Stimulated activated CD8-positive, alpha-beta memory T cell treated with anti-CD3 and anti-CD28 coated beads, Interleukin-15, amount 100 ng/mL, for 24 hours (primary cell): ENCODE measurements at places on chromosomes 2 and 18.

DNA sequence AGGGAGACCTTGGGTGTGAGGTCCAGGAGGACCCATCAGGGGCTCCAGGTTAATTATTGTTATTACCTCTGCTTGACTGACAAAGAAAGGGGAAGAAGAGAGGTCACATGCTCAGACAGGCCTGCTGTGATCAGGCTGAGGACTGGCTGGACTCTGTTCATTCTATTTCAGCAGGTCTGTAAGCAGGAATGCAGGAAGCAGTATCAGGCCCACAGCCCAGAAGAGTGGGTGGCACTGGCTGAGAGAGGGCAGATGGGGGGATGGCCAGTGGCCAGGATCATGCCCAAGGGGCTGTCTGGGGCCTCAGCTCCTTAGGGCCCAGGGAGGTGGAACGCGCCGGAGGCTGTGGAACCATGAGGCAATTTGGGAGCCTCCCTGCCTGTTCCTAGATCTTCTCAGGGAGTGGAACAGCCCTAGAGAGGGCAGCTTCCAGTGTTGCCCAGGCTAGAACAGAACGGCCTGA, 43.7 kb upstream of the ZBTB7C start:
- DNase-seq = no peak

GRCh38 chr2:29241955-29242565, 126.8 kb downstream of the CLIP4 start:
- no peak for DNase-seq

DNA sequence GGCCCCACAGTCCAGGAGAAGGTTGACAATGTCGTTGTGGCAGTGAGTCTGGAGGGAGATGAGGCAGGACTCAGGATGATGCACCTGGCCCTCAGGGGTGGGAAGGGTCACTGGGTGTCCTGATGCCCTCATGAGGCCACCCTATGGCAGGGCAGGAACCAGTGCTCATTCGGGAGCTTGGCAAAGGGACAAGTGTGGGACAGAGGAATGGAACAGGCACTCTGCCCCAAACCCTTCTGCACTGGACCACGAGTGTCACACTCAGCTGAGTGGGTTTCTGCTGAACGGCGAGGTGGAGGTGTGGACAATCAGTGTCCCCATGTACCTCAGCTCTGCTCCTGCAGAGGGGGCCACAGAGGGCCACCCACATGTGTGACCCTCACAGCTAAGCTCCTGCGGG, 32.0 kb downstream of the ANKMY1 start:
- DNase-seq = no peak

GRCh38 chr2:45180779-45181178, 171.5 kb upstream of the SIX2 start:
- no peak for DNase-seq

DNA sequence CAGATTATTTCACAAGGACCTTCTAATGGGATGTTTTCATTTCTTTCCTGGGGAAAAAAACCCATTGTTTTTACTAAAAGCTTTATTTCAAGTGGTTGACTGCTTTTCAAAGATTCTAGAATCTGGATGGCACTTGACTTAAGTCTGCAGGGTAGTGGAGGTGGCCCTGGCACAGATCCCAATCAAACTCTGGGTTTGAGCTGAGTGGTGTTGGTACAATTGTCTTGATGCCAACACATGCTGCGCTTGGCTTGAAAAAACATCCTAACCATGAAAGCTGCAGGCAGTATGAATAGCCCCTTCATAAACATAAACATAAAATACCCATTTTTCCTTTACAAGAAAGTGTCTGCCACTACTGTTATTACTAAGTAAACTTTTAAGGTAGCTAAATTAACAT, 3.6 kb downstream of the PAPOLG start:
- DNase-seq = no peak

DNA sequence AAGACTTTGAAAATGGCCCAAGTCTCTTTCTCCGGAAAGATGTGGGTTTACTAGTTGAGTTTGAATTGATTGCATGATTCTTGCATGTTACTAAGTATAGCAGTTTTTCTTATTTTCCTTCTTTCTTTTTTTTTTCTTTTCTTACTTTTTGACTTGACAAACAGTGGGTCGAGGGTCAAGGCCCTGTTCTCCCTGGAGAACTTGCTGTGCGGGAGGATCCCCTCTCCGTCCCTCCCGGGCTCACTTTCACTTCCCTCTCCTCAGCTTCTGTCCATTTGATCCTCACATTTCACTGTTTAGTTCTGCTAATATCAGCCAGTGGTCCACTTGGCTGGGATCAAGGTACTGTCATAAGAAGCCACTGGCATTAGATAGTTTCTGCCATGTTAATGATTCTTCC, 767.4 kb downstream of the TDRD15 start:
- no peak for DNase-seq

DNA sequence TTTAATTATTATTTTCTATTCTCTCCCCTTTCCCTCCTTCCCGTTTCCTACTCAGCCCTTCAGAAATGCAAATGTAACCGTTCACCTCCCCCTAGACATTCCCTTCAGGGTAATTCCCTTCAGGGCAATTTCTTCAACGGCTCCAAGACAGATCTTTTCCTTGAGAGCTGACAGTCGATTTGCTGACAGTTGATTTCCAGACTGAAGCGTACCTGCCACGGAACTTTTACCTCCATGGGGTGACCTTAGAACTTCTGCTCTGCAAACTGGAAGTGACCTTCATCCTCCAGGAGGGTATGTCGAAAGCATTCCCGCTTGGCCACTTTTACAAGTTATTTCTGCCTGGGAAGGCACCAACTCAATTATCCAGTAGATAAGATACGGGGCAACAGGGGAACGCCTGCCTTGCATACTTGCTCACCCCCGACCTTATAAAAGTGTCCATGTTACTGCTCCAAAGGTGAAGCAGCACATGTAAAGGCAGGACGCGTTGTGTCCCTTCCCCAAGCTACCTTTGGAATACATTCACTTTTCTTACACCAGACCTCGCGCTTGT, 18.5 kb downstream of the B3GNT7 start:
- DNase-seq = no peak

GRCh38 chr2:225761396-225761795, 361.9 kb downstream of the NYAP2 start:
- no peak for DNase-seq

DNA sequence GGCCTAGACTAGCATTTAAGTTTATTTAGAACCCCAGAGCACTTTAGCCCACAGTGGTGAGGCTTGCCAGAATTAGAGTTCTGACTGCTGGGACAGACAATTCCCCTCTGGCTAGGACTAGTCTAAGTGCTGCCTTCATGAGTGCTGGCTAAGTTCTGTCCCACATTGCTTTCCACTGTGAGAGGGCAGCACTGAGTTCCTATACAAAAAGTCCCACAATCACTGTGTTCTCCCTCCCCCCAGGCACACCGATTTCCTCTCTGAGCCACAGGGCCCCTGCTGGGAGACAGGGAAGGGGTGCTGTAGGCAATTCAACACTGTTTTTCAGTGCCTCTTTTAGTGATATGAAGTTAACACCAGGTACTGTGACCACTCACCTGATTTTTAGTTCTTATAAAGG, 310.9 kb downstream of the DLGAP1 start:
- DNase-seq = no peak

DNA sequence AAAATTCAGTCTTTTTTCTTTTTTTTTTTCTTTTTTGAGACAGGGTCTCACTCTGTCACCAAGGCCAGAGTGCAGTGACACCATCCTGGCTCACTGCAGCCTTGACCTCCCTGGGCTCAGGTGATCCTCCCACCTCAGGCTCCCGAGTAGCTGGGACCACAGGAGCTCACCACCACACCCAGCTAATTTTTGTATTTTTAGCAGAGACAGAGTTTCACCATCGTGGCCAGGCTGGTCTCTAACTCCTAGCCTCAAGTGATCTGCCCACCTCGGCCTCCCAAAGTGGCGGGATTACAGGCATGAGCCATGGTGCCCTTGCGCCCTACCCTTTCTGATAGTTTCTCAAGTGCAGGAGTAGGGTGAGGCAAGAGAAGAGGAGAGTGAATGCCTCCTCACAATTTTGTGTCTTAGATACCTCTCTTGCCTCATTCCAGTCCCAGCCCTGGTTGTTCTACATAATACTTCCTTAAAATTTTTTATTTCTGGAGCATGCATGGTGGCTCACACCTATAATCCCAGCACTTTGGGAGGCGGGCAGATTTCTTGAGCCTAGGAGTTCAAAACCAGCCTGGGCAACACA, 68.2 kb upstream of the CAB39 start:
- no peak for DNase-seq

GRCh38 chr2:19993731-19994130, 3.8 kb upstream of the WDR35 start:
- DNase-seq = no peak

DNA sequence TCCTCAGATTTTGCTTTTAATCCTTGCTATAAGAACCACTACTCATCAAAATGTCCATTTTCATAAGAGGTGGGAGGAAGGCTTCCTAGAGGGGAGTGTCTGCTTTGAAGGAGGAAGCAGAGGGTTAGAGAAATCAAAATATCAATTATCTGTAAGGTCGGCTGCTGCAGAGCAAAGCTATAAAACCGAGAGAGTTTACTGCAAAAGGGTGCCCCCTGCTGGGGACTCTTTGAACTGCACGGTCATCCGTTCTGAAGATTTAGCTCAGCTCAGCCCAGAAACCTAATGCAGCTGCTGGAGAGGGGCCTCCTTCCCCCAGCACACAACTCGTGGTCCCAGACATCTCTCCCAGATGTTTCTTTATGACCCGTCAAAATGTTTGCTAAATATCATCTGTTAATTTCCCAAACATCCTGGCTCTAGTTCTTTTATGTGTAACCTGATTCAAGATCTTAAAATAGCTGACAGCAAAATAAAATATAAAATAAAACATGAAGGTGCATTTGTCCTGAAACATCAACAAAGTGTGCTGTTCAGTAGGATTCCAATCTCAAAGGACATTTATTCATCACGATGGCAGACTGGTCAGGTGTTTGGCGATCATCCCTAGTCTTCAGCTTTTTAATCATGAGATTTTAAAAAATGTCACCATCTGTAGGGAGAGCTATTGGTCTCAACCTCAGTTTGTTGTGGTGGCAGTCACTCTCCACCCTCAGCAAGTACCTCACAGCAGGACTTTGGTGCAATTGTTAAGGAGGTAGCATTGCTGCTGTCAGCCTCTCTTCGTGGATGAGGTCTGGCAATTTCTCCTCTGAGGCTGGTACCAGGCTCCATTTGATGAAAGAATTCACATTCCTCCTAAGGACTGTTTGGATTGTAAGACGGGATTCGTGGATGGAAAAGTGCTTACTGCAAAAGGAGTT, 185.9 kb downstream of the MTX2 start:
- peak; percentile 79 for DNase-seq

DNA sequence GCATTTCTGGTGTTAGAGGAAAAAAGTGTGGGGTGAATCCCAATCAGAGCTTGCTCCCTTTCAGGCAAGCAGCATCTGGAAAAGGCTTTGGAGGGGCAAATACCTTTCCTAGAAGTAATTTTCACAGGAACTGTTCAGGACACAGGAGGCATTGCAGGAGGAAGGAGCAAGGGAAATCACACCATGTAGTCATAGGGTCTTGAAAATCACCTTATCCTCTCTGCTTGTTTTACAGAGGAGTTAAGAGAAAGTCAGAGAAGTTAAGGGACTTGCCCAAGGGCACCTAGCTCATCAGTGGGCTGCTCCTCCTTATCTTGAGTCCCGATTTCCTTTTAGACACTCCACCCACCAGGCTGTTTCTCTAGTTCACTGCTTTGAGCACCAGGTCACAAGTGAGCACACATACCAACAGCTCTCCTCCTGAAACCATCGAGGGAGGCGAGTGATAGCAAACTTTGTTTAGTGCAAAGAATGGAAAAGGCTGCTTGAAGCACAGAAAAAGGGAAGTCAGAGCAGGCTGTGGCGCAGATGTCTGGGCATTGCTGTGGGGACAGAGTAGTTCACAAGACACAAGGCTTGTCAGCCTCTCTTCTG, 89.2 kb upstream of the CXCR4 start:
- no peak for DNase-seq

- no peak for DNase-seq
These were observed 13.0 kb downstream of the TEX44 start for GRCh38 chr2:231605607-231606091.

DNA sequence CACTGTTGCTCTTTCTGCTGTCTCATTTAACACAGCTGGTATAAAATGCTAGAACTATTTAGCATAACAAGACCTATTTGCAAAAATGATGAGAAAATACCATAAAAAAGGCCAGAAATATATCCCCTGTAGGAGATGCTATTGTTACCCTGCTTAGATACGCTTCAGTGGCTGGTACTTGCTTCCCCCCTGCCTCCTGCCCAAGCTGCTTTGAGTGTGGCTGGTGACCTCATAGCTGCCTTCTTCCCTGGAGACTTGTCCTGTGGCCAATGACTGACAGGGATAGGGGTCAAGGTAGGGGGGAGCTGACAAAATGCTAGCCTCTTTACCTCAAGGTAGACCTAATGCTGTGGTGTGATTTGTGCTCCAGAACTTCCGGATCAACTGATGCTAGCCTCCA, 150.2 kb upstream of the ZEB2 start:
- no peak for DNase-seq

GRCh38 chr18:28581521-28582071, 404.7 kb upstream of the CDH2 start:
- no peak for DNase-seq

DNA sequence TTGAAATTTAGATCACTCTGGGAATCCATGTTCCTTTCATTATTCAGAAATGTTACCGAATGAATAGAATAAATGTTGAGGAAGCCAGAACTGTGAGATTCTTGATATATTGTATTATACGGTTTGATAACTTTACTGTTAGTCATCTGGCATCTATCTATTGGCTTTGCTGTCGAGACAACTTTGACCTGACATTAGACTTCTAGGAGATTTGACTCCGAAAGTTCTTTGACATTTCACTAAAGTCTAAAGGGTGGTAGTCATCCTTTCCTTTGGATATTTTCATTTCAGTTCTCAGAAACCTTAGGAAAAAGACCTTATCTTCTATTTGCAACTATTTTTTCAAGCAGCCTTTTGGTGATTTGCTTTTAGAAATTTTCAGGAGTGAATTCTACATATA, 1.9 kb downstream of the BMPR2 start:
- DNase-seq = no peak

- DNase-seq = no peak
These were observed 24.9 kb downstream of the MYO7B start for GRCh38 chr2:127560201-127560930.

GRCh38 chr2:33275689-33276444, 200.6 kb upstream of the RASGRP3 start:
- no peak for DNase-seq

GRCh38 chr2:660586-661359, 16.4 kb downstream of the TMEM18 start:
- no peak for DNase-seq

DNA sequence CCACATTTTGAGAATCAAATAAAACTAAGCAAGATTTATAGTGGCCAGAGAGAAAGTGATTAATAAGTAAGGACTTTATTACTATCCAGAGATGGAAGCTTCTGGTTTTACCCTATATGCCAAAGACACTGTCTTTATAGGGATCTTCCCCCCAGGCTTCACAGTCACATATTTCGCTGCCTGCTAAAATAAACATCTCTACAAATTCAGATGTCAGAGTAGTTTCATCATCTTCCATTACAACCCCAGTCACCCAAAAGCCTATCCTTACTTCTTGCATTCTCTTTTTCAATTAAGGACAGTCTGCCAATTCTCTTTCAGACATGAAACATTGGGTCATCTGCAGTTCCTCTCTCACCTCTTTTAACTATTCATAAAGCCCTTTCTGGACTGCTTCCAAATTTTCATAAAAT, 28.3 kb downstream of the CREB1 start:
- no peak for DNase-seq
